ENCODE measurements at places on chromosomes 1 and 21.

DNA sequence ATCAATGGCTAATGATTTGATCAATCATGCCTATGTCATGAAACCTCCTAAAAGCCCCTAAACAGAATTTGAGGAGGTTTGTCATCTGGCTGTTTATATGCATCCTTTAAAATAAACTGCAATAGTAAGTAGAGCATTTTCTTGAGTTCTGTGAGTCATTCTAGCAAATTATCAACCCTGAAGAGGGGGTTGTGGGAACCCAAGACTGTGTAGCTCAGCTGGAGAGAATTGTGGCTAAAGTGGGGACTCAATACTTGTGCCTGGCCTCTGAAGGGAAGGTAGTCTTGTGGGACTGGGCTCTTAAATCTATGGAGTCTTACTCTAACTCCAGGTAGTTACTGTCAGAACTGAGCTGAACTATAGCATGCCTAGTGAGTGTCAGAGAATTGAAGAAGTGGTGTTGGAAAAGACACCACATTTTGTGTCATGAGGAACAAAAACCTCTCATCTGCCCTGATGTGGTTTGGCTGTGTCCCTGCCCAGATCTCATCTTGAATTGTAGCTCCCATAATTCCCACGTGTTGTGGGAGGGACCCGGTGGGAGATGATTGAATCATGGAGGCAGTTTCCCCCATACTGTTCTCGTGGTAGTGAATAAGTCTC lies 402.4 kb downstream of the USH2A start:
- DNase-seq, result no peak

DNA sequence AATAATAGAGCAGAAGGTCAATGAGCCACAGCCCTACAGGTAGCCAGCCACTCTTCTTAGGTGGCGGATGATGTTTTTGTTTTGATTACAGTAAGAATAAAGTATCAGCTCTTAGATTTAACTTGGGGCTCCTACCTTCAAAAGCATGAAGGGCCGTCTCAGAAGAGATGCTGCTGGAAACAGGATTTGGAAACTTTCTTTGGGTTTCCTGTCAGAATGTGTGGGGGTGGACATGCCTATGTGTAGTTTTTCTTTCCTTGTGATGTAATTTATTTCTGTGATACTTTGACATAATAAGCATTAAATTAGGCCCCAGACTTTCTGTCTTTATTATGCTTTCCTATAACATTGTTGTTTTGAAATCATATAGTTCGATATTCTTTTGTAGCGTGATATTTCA lies 1.5 kb downstream of the RAP1A start:
- DNase-seq, result peak; percentile 51

DNA sequence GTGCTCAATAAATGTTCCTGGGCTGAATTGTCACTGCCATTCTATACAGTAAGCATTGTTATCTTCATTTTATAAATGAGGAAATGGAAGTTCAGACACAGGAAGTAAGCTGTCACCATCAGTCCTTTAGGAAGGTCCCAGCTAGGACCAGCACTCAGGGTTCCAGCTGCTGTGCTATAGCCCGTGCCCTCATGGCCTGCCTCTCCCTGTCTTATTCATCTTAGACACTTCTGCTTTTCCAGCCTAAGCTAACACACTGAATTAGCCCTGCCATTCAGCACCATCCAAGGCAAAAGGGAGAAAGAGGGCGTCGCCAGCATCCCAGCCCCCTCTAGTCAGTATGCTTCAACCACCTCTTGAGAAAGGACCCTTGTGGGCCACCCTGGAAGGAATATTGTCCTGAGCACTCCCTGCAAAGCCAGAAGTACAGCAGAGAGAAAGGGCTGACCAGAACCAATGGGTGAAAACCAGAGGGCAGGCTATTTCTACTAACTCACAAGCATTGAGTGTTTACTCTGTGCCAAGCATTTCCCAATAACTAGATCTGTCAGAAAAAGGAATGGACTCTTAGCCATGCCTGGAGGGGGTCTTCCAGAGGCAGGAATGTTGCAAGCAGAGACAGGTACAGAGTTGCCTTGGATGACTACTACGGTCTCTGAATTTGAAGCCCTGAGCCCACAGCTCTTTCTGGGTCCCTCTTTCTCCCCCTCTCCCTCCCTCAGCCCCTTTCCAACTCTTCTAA lies 77.9 kb upstream of the NFIA start:
- no peak for DNase-seq

DNA sequence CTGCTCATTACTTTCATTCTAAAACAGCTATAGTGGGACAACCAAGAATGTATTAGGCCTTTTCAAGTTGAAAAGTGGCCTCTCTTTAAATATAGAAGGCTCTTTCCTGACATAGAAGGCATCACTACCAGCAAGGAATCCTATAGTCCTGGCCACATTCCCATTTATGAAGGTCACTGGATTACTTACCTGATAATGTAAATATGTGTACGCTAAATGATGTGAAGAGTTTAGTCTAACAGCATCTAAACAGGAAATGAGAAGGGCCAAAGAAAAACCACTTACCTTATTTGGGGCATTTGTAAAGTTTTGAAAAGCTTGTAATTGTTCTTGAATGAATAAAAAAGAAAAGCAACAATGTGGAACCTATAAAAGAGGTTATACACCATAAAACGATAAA lies 24.7 kb downstream of the PRKACB start:
- DNase-seq, result no peak

DNA sequence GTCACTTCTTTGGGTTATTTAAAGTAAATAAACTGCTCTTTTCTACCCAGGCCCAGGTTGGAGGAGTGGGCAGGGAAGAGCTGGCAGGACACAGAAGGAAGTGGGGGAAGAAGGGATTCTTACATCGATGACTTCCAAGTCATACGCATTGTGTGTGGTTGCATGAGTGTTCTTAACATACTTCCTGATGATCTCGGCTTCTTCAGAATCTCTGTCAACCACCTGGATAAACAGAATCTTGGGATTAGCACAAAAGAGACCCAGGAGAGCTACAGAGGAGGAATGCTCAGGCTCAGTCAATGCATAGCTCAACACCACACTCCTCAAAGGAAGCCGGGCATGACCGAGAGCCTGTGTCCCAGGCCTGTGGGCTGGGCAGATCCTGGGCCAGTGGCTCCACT lies 42.1 kb downstream of the PARP1 start:
- peak; percentile 16 for DNase-seq

DNA sequence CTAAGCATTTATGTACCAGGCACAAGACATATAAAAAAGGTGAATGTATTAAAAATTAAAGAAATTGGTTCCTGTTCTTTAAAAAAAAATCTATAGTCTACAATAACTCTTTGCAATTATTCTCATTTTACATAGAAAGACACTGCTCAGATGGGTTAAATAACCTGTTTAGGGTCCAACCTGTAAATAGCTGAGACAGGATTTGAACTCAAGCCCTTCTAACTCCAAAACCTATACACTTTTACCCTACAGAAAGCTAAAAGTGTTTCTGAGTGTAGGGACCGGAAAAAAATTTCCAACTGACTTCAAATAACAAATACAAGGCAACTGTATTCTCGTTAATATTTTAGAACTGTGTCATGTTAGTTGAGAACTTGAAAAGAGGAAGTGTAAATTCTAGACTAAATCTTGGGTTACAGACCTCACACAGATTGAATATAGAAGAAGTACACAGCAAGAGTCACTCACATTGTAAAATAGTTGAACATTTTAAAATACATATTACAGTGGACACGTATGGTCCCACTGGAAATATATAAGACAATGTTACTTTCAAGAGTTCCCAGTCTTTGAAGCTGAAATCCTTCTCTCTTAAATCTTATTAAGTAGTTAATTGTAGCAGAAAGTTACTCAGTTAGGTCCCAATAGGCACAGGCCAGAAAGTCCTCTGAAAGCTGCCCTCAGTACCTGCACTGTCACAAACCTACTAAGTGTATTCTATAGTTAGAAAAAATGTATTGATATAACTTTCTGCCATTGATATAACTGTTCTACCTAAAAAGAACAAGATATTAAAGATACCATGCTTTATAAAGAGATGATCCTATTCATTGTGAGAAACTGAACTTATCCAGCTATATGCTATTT lies 7.3 kb downstream of the EDEM3 start:
- DNase-seq, result no peak

- peak; percentile 88 for DNase-seq
Measured at GRCh38 chr1:151238467-151238739, 16.1 kb upstream of the PSMD4 start.

DNA sequence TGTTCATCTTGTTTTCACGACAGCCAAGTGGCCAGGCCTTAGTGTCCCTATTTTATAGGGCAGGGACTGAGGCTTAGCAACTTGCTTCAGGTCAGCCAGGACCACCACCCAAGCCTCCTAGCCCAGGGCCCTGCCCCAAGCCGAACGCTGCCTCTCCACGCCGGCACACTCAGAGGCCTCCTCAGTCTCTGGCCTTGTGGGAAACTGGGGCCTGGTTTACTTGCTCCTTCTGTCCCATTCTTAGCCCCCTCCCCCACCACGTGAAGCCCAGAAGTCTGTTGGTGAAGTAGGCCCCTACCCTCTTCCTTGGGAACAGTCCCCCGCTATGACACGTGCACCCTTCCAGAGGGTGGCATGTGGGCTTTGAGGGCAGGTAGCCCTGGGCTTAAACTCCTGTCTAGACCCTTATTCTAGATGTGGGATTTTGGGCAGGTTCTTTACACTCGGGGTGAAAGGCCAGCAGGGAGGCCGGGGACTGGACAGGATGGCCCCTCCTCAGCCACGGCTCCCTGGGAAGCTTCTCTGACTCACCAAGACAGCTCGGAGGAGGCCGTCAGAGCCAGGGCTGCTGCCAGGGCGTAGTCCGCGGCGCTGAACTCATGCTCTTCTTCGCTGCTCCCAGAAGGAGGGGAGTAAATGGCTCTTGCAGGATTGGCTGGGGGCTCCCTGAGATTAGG lies 4.3 kb downstream of the MYOM3 start:
- peak; percentile 74 for DNase-seq

DNA sequence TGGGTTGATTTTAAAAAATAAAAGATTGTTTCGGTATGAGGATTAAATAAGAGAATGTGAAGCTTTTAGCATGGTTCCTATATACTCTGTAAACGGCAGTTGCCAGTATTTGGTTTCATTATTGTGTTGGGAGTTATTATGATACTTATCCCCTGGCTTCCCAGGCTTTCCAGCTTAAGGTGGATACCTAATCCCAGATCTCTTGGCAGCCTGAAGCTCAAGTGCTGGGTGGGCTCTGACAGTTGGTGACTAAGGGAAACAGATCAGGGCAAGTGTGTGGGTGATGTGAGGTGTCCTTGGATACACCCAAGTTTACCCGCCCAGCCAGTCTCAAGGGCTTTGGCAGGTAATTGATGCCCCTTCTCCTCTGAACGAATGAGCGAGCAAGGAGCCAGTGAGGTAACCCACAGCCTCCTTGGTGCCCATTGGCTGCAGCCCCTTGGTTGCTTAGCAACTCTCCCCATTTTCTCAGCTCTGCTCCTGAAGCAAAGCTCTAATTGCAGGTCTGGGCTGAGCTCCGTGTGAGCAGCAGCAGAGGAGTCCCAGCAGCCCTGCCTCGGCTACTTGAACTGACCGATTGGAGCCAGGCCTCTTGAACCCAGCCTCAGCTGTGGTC lies 6.1 kb downstream of the IPO13 start:
- no peak for DNase-seq

DNA sequence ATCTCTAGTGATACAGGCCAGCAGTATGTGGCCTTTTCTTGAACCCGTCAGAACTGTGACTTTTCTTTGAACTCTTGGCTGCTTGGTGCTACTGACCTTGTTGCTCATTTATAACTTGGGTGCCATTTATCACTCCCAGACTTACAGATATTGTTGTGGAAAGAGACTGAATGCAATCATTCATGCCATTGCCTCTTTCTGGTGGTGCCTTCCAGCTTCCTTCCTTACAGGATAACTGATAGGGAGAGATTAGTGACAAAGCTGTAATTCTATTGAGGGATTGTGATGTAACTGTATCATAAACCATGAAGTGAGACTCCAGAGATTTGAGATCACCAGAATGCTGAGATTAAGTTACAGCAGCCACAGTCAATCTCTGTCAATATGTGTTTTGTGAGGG lies 256.5 kb downstream of the USP25 start:
- DNase-seq, result peak; percentile 84

DNA sequence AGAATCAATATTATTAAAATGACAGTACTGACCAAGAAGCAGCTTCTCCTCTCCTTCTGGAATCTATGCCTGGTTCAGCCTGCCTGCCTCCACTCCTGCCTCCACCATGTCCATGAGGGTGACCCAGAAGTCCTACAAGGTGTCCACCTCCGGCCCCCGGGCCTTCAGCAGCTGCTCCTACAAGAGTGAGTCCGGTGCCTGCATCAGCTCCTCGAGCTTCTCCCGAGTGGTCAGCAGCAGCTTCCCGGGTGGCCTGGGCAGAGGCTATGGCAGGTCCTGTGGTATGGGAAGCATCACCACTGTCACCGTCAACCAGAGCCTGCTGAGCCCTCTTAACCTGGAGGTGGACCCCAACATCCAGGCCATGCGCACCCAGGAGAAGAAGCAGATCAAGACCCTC lies 822.4 kb upstream of the NEGR1 start:
- DNase-seq, result no peak

- DNase-seq, result no peak
Measured at GRCh38 chr1:234271243-234271606, 102.0 kb upstream of the COA6 start.

DNA sequence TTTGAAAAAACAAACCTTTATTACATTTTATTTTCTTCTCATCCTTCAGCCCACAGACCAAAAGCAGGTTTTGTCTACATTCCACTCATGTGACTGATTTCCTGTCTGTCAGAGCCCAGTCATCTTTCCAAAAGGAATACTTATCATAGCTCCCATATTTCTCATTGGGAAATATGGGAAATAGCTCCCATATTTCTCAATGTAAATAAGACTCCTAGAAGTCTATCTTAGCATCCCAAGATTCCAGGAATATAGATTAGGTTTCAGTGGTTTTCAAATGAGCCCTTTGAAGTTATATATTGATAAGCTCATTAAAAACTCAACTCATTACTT lies 19.1 kb upstream of the NRDC start:
- DNase-seq, result peak; percentile 92

DNA sequence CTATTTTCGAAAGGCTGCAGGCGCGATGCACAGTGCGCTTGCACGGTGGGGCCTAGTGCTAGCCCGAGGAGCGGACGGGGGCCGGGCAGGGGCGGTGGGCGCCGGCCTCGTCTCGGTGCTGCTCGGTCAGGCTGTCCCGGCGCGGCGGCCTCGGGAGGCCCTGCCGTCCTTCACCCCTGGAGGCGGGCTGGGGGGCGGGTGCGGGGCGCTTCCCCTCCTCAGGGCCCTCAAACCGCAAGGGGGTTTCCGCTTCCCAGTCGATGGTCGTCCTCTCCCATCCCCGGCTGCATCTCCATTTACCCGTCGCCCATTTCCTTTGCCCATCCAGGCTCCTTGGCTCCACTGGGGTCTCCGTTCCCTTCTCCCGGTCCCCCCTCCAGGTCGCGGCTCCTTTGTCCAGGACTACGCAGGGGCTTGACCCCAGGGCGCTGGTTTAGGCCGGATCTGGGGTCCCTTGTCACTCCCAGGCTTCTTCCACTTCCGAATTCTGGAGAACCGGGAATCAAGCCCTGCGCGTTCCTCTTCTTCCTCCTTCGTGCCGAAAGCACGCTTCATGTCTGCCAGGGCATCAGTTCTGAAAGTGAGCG lies 196.3 kb upstream of the LMO4 start:
- DNase-seq, result no peak

DNA sequence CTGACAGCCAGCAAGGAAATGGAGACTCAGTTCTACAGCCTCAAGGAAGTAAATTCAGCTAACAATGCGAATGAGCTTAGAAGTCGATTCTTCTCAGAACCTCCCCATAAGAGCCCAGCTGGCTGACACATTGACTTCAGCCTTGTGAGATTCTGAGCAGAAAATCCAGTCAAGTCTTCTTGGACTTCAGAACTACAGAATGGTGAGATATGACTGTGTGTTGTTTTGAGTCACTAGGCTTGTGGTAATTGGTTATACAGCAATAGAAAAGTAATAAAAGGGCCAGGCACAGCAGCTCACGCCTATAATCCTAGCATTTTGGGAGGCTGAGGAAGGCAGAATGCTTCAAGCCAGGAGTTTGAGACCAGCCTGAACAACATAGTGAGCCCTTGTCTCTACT lies 161.8 kb upstream of the IVNS1ABP start:
- DNase-seq, result no peak
